ENCODE measurements at places on chromosomes 2 and 18.

DNA sequence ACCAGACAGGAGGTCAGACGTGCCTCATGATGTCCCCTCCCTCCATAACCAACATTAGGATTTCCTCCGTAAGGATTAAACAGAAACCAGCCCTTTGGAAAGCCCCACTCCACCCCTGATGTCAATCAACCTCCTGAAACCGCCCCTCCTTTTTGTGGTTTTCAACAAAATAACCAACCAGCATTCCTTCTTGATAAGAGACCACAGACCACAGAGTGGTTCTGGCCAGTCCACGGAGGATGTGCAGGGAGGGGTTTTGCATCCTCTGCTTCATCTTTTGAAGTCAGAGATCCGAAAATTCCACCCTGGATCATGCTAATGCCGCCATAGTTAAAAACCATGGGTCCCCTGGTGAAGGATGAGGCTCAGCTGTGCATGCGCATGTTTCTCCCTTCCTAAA is 180.0 kb upstream of the CCDC150 start:
- DNase-seq: peak; percentile 32

- DNase-seq: no peak
Measured at GRCh38 chr2:8300216-8300615, 381.6 kb upstream of the ID2 start.

- peak; percentile 64 for DNase-seq
Measured at GRCh38 chr2:59684116-59684770, 869.2 kb downstream of the BCL11A start.

DNA sequence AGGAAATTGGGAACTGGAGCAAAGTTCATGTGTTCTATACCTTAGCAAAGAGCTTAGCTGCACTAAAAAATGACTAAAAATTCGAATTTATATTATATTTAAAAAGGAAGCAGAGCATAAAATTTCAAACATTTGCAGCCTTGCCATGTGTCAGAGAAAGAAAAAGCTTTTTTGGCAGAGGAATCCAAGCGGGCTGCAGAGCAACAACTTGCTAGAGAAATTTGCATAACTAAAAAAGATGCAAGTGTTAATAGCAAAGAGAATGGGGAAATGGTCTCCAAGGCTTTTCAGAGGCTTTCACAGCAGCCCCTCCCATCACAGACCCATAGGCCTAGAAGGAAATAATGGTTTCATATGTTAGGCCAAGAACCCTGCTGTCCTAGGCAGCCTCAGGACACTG is 1315.9 kb downstream of the DSC3 start:
- DNase-seq: no peak

DNA sequence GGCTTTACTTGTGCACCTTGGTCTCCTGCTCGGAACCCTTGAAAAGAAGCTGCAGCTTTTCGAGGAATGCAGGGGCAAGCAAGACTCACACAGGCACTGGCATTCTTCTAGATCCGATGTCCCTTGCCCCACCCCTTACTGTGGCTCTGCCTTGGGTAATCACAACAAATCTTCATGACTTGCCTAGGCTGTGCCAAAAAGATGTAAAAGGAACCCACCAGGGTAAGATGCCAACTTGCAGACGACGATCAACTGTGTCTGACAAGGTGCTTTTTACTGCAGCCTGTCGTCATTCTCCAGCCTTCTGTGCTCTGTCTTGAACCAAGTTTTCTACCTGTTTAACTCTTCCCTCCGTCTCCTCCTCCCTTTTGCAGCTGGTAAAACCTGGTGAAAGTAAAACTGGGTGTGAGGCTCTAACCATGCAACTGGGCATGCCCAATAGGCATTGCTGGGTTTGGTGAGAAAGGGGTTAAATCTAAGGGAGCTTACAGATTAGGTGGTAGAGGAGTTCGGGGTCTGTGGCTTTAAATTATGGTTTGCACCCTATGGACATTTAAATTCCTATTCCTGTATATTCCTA is 909 bp upstream of the NRXN1 start:
- no peak for DNase-seq

DNA sequence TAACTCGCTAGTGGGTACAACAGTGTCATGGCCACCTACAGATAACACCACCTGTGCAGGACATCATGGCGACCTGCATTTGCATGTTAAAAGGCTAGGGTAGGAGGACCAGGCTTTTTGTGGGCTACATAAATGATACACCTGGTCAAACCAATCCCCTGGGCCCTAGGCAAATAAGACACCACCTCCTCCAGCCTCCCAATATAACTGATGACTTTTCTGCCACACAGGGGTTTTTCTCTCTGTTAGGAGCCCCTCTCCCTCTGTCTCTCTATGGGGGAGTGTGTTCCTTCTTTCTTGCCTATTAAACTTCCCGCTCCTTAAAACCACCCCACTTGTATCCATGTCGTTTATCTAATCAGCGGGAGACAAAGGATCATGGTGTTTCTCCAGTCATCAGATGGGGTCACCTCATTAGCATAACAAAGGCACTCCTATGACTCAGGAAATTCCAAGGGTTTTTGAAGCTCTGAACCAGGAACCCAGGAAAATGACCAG is 10.8 kb upstream of the BUB1 start:
- DNase-seq: peak; percentile 37

Data from urothelium cell line (cell line).